ENCODE measurements at places on chromosomes 7 and 10. TPM values are rescaled to one million over a fixed set of nuclear protein-coding genes. Genes with fewer than 3 reads are reported as not detected.

The TLX1 gene
- not detected for total RNA-seq

The GARIN1A gene
- 0.33 TPM for total RNA-seq

The VAX1 gene
- not detected for total RNA-seq

The LRMDA gene
- total RNA-seq, result 0.55 TPM

The KNDC1 gene
- 3.2 TPM for total RNA-seq

The WNT8B gene
- total RNA-seq, result not detected

The FZD1 gene
- 18.7 TPM for total RNA-seq

The TFR2 gene
- 0.33 TPM for total RNA-seq

The SYNPO2L gene
- under 0.01 TPM for total RNA-seq

The MDH2 gene
- total RNA-seq, result 42.7 TPM

The ANXA8L1 gene
- total RNA-seq, result not detected

The CHST3 gene
- total RNA-seq, result 27.9 TPM

The SLC13A4 gene
- under 0.01 TPM for total RNA-seq

The ZNF485 gene
- total RNA-seq, result 3.0 TPM

The NUTM2A gene
- total RNA-seq, result not detected

The LRRC17 gene
- 37.5 TPM for total RNA-seq

The RHEB gene
- 72.6 TPM for total RNA-seq

The INA gene
- 0.50 TPM for total RNA-seq

The RTKN2 gene
- total RNA-seq, result 6.3 TPM

The ZNF467 gene
- total RNA-seq, result 0.22 TPM

The TAS2R41 gene
- total RNA-seq, result not detected
